Esophagus squamous epithelium (tissue), 5 donors: ENCODE measurements at places on chromosomes 12 and 14.

GRCh38 chr12:9940375-9940774 lies 8.2 kb upstream of the CLEC2A start:
- DNase-seq: no peak

DNA sequence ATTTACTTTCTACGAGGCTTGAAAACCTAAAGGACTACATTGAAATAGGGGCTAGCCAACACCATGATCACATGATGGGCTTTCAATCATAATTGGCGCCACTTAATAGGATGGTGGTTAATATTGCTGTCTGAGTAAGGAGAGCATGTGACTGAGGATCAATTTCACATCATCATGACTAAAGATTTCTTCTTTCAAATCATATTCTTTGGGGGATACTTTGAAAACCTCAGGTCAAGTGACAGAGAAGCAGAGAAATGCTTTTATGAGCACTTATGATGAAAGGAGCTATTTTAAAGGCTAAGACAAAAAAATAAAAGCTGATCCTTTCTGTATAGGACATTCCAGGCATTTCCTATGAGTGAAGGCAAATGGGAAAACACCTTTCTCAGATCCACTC lies 42.9 kb upstream of the KRAS start:
- no peak for DNase-seq

DNA sequence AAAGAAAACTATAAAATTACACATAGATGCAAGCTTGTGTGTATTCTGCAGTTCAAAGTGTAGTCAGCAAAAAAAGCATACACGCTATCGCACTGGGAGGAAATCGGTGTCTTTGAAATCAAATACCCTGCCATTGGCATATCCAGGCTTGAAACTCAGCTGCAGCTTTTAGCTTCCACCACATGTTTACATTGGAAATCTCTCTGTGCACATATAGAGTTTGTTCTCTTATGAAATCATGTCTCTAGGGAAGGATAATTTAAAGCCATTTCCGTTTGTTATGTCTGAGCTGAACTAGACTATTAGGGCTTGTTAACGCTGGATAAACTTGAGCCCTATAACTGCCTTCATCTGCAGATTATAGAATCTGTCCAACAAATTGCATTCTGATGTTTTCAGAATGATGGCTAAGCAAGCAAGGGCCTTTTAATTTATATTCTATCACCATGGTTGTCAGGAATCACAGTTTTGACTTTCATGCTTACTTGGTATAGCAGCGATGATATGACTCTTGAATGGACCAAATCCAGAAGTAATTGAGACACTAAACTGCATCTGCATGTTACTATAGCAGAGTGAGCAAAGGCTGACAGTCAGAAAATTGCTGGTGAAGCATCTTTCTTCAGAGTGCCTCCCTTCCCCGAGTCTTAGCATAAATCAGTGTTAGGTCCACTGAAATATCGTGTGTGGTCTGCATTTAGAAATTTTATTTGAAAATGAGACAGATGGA lies 442.8 kb downstream of the ZFP36L1 start:
- no peak for DNase-seq

GRCh38 chr12:123973552-123974341 lies 732 bp downstream of the ZNF664 start:
- DNase-seq: no peak

DNA sequence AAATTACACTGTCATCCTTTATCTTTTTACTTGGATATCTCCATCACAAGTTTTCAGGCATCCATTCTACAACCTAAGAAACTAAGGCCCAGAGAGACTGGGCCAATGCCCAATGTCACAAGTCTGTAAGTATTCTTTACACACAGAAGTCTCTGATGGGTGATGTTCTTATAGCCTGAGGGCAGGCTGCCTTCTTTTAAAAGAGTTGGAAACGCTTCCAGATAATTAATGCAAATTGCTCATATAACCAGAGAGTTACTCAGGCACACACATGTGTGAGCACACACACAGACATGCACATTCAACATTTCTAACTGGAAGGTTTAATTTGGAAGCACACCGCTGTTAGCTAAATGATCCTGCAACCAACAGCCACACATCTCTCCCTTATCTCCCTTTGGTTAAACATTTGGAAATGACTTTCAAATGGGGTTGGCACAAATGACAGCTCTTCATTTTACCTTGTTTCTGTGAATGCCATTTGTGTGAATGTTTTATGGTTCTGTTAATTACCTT lies 160.8 kb upstream of the TMPO start:
- DNase-seq: no peak

- DNase-seq: no peak
Observed at GRCh38 chr12:131845121-131845520, 16.9 kb downstream of the MMP17 start.

GRCh38 chr14:65373016-65373670 lies 39.4 kb upstream of the FUT8 start:
- no peak for DNase-seq

DNA sequence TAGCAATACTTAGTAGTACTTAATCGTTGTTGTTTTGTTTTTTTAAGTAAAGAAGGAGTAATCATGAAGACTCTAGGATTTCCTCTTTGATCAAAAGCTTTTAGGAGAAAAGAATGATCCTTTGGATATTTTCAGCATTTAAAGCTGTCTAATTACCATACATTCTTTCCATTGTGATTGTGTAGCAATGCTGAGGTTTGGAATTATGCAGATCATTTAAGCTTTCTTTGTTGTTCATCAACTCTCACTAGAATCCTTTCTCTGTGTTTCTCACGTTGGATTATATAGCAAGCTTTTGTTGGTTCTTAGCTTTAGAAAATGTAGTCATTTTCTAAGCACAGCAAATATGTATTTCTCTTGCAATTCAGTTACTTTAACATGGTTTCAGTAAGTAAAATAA lies 25.8 kb downstream of the CCDC91 start:
- DNase-seq: no peak

DNA sequence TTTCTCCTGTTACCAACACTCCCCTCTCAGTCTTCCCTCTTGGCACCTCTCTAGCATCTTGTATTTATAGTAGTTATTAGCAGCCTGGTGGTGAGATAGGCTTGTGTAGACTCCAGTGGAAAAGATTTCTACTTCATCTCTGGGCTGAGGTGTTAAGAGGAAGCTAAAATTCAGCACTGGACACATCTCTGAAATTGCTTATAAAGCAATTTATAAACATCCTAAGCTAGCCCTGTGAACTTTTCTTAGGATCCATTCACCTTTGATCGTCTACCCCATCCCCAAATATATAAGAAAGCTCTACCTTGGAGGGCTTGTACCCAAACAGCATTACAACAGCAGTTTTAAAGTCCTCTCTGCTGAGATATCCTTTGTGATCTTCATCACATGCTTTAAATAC lies 928 bp downstream of the EFCAB11 start:
- DNase-seq: no peak

- DNase-seq: no peak
Observed at GRCh38 chr12:57226588-57227314, 2.8 kb upstream of the SHMT2 start.

DNA sequence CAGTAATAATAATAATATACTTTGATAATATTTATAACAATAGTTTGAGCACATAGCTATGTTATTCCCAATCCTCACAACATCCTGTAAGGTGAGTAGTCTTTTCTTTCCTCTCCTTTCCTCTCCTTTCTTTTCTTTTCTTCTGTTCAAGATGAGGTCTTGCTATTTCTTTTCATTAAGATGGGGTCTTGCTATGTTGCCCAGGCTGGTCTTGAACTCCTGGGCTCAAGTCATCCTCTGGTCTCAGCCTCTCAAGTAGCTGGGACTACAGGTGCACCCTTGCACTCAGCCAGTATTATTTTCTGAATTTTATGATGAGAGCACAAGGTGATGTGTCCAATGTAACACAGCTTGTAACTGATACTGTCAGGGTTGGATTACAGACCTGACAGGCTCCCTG lies 134.6 kb downstream of the OTOGL start:
- no peak for DNase-seq

DNA sequence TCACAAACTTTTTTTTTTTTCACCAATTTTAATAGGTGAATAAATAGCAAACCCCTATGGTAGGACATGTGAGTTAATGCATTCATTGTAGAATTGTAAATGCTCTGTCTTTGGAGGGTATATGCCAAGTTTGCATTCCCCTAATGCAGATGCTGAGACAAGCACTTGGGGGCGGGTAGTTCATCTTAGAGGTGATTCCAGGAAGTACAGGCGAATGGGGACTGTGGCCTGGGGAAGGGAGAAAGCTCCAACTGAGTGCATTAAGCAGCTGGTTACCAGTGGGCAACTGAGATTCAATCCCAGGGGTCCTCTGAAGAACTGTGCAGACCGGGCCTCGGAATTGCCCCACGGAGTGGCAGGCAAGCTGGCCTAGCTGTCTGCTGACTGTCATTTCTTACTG lies 107.6 kb downstream of the ZNF664 start:
- DNase-seq: no peak

DNA sequence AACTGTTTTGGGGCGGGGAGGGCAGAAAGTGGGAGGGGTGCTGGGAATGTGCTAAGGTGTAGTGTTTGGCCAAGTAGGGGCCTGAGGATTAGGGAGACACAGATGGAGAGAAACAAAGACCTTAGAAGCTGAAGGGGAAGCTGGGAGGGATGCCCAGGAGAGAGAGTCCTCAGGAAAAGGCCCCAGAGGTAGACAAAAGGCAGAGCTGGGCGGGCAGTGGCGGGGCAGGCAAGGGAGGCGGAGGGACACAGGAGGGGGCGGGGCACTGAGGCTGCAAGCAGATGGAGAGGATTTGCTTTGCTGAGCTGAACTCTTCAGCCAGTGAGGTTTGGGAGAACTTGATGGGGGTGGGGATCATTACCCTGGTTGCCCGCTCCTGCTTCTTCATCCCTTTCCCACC lies 2.8 kb downstream of the PTMS start:
- no peak for DNase-seq

DNA sequence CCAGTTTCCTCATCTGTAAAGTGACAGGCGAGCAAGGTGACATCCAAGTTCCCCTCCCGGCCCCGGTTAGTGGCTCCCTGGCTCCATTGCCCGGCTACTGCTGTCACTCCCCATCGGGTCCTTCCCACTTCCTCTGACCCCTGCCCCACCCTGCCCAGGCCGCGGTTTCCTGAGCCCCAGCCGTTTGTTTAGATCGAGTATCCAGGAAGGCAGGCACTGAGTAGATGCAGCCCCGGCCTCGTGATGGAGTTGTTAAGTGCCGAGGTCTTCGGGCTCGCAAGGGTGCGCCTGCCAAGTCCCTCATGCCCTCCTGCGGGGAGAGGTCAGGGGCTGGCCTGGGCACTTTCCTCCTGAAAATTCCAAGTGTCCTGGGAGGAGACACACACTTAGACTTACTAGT lies 55.4 kb downstream of the TEAD4 start:
- no peak for DNase-seq

GRCh38 chr12:109621901-109622364 lies 48.3 kb downstream of the MVK start:
- DNase-seq: no peak

DNA sequence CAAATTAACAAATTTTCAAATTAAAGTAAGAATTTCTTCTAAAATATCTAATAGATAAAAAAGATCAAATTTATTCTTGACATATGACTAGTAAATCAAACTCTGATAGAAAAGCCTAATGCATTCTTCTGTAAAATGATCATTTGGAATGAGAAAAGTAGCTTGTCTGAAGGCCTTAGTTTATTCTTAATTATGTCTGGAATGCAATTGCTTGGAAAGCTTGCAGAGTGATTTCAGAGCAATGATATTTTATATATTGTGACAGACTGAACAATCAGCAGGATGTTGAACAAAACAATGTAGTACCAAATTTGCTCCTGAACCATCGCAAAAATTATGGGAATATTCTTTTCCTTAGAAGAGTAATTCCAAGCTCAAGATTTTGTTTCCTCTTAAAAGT lies 789.6 kb upstream of the NOVA1 start:
- no peak for DNase-seq

GRCh38 chr12:116876151-116876869 lies 4.9 kb downstream of the HRK start:
- no peak for DNase-seq

- no peak for DNase-seq
Observed at GRCh38 chr14:77271113-77271710, at the start of gene NGB. TSS of gene NGB (minus strand) at chr14:77271206. CDS start at chr14:77270937, 269 bp downstream.

GRCh38 chr12:124841558-124841945 lies 22.1 kb downstream of the SCARB1 start:
- no peak for DNase-seq

DNA sequence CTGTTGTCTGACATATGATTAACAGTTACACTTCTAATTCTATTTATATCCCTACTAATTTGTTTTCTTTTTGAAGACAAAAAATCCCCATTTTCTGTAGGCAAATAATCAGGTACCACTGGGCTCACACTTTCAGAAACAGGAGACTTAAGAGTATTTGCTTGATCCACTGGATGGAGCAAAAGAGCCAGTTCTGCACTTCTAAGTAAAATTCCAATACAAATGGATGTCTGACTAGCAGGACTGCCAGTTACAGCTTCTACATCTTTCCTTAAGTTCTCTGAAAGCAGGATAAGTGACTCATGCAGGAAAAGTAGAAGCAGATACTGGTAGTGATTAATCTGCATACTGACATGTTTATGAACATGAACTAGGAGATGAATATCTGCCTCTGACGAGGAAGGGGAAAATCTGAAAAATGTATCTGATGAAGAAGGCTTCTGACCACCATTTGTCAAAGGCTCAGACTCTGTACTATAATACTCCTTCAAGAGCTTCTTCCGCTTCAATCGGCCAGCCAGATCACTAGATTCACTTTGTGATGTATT lies 73.8 kb upstream of the ANKS1B start:
- no peak for DNase-seq

- no peak for DNase-seq
Observed at GRCh38 chr12:42957136-42957535, 367.6 kb upstream of the PRICKLE1 start.

GRCh38 chr12:42385326-42385841 lies 59.4 kb downstream of the PPHLN1 start:
- DNase-seq: no peak

DNA sequence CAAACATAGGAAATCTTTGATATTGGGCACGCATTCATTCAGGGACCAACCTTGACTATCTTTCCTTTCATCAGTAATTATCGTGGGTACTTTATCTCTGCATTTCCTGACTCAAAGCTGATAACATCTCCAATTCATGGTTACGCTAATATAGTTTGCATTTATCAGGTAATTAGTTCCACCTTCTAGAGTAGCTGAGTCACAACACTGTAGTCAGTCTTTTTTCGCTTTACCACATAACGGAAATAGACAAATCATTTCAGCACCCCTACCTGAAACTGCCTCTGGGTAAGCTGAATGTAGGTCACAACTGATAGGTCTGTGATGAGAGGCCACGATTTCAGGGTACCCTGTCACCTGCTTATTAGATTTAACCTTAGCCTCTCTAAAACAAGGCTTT lies 36.7 kb upstream of the IL22 start:
- no peak for DNase-seq

DNA sequence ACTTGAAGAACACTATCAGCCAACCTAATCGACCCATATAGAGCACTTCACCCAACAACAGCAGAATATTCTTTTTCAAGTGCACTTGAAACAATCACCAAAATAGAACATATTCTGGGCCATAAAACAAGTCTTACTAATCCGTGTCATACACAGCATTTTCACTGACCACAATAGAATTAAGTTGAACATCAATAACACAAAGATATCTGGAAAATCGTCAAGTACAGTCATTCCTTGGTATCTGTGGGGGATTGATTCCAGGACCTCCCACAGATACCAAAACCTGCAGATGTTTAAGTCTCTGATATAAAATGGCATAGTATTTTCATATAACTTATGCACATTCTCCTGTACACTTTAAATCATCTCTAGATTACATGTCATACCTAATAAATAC lies 295.7 kb downstream of the BCL11B start:
- DNase-seq: no peak
